ENCODE measurements at places on chromosomes 13 and 19. TPM values are rescaled to one million over a fixed set of nuclear protein-coding genes. Genes with fewer than 3 reads are reported as not detected.
A peak's percentile ranks its signal among the peaks of the same experiment; 100 is the strongest.

The SOX1 gene
- not detected for total RNA-seq

The KIR3DL1 gene
- total RNA-seq = not detected

The CEACAM20 gene
- total RNA-seq = not detected

DNA sequence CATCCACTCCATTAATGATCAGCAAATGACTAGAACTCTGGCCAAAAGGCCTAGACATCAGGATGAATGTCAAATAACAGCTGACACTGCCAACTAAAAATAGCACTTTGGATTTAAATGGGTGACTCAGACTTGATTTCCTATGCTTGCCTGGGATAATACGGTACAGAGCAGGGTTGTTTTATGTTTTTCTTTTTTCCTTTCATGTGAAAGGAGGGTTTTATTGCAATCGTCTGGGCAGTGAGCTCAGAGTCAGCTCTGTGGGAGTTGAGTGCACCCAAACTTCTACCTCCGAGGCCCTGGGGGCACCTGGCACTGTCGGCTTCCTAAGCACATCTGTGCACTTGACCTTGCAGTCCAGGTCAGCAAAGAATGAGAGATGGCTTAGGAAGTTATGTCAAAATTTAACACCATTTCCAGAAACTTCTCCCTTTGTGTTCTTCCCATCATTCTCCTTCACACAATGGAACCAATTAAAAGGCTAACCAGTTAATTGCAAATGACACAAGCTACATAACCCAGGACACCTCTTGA is 134.1 kb downstream of the LACC1 start:
- H3K36me3 ChIP-seq = no peaks in the 10 kb centered on the region
- DNase-seq = no peak
- peaks cover 11% of the 10 kb centered on the region for H3K27me3 ChIP-seq

DNA sequence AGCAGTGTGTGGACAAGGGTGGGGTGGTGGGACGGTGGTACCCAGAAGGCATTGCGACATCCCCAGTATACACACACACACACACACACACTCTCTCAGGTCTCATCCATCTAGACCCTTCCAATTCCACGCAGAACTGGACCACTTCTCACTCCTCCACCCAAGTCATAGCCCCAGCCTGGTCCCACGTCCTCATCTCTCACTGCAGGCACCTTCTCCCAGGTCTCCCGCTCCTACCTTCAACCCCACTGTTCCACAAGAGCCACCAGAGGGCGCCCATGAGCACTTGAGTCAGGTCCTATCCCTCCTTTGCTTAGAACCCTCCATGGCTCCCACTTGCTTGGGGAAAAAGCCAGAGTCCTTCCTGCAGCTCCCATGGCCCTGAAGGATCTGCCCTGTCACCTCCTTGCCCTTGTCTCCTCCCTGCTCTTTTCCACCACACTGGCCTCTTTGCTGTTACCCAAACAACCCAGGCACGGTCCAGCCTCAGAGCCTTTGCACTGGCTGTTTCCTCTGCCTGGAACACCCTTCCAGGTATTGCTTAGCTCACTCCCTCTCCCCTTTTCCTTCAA is 62.6 kb downstream of the IER2 start:
- H3K27ac ChIP-seq = no peak overlapping the region
- no peaks in the 10 kb centered on the region for H3K27me3 ChIP-seq
- no peak overlapping the region for H3K4me3 ChIP-seq
- H3K4me1 ChIP-seq = peaks cover 13% of the 10 kb centered on the region
- peak; percentile 55 for DNase-seq

DNA sequence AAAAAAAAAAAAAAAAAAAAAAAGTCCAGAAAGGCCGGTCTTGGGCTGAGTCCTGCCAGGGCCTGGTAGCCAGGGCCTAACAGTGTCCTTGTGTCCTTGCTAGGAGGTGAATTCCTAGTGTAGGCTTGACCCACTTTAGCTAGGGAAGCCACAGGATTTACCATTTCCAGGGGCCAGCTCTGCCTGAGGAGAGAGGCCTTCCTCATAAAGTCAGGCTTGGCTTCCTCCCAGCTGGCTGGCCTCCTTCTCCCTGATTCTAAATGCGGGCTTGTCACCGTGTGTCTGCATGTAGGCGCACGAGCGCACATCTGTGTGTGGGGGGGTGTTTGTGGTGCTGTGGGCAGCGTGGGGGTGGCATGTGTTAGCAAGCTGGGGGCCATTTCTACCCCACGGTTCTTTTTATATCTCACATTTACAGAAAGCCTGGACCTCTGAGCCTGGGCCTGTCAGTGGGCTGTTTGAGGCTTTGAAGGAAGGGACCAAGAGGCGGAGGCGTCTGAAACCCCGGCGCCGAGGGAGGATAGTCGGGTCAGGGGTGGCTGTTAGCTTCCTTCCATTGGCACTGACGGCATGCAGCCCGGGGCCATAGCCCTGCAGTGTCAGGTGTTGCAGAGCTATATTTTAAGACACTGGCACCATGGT is 31.7 kb downstream of the IER2 start:
- H3K27me3 ChIP-seq = no peaks in the 10 kb centered on the region
- H3K4me1 ChIP-seq = peaks cover 14% of the 10 kb centered on the region
- H3K36me3 ChIP-seq = no peaks in the 10 kb centered on the region
- peak overlapping the region; percentile 48 for H3K27ac ChIP-seq
- no peak for DNase-seq

The TTC9B gene
- total RNA-seq = not detected

DNA sequence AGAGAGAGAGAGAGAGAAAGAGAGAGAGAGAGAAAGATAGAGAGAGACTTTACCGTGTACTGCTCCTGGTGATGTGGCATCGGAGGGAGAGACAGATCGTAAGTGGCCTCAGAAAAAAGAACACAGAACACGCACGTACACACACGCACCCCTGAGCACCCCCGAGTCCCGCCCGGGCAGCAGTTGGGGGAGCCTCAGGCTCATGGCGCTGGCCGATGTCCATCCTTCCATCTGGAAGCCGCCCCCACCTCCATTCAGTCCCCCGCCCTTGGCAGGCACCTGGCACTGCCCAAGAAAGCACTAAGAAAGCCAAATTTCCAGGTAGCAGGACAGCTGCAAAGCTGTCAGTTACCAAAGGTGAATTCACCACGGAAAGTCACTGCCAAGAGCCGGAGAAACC is 116.9 kb downstream of the IER2 start:
- H3K4me3 ChIP-seq = no peak overlapping the region
- H3K36me3 ChIP-seq = no peaks in the 10 kb centered on the region
- peaks cover 8% of the 10 kb centered on the region for H3K27me3 ChIP-seq
- peaks cover 5% of the 10 kb centered on the region for H3K4me1 ChIP-seq
- H3K27ac ChIP-seq = no peak overlapping the region

The NFIX gene
- total RNA-seq = 2.7 TPM

- no peaks in the 10 kb centered on the region for H3K27me3 ChIP-seq
- H3K4me1 ChIP-seq = peaks cover 5% of the 10 kb centered on the region
- no peak overlapping the region for H3K27ac ChIP-seq
- DNase-seq = no peak
Observed at GRCh38 chr19:28549680-28550277, 663.2 kb downstream of the UQCRFS1 start.

- peaks cover 23% of the 10 kb centered on the region for H3K4me1 ChIP-seq
- peaks cover 19% of the 10 kb centered on the region for H3K36me3 ChIP-seq
- peak overlapping the region; percentile 96 for H3K4me3 ChIP-seq
- no peak overlapping the region for H3K27ac ChIP-seq
- H3K27me3 ChIP-seq = no peaks in the 10 kb centered on the region
Observed at GRCh38 chr13:47999973-48000372, 1.1 kb downstream of the SUCLA2 start.

GRCh38 chr13:106108346-106108745 is 427.1 kb downstream of the EFNB2 start:
- no peak for DNase-seq
- no peaks in the 10 kb centered on the region for H3K4me1 ChIP-seq
- H3K36me3 ChIP-seq = no peaks in the 10 kb centered on the region

DNA sequence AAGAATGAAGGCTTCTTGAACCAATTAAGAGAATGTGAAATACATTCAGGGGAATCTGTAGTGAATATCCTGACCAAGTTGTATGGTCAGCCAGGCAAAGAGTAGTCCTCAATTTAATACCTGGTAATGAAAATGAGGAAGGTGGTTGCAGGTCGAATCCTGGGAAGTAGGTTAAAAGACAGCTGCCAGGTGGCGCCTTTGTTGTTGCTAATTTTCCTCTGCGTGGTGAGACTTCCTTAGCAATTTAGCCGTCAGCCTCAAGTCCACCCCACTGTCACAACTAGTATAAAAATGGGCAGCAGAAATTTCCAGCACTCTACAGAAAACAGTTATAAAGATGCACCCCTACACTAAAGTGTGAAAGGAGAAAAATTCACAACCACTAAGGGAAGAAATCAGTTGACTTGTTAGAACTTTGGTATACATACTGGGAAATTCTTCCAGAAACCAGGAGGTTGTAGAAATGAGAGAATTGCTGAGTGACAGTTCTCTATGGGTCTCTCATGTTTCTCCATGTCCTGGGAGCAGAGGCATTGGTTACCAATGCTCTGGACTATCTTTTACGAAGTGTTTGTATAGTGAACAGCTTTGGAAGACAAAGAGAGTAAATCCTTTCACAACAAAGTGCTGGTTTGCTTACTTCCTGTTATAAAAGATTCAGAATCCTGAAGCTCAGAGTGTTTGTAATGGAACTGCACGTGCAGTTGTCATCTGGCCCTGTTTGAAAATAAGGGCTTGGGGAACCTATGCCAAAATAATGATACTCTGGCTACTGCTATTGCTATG is 235.9 kb downstream of the NHLRC3 start:
- no peak overlapping the region for H3K27ac ChIP-seq
- H3K4me1 ChIP-seq = no peaks in the 10 kb centered on the region
- no peaks in the 10 kb centered on the region for H3K36me3 ChIP-seq
- peaks cover 10% of the 10 kb centered on the region for H3K27me3 ChIP-seq

DNA sequence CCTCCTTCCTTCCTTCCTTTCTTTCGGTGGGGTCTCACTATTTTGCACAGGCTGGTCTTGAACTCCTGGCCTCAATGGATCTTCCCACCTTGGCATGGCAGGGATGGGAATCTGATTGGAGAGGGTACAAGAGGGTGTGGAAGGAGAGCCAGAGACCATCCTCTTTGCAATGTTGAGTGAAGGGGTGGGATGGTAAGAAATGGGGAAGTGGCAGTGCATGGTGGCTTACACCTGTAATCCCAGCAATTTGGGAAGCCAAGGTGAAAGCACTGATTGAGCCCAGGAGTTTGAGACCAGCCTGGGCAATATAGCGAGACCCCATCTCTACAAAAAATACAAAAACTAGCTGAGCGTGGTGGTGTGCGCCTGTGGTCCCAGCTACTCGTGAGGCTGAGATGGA is 5.5 kb downstream of the BLOC1S3 start:
- H3K27me3 ChIP-seq = no peaks in the 10 kb centered on the region
- H3K4me1 ChIP-seq = peaks cover 11% of the 10 kb centered on the region
- no peak for DNase-seq
- no peak overlapping the region for H3K4me3 ChIP-seq
- peaks cover 15% of the 10 kb centered on the region for H3K36me3 ChIP-seq

- peaks cover 75% of the 10 kb centered on the region for H3K27me3 ChIP-seq
- H3K4me1 ChIP-seq = peaks cover 6% of the 10 kb centered on the region
- no peak overlapping the region for H3K4me3 ChIP-seq
- peaks cover 6% of the 10 kb centered on the region for H3K36me3 ChIP-seq
- no peak for DNase-seq
Observed at GRCh38 chr13:99985886-99986527, 4.4 kb downstream of the ZIC2 start.

DNA sequence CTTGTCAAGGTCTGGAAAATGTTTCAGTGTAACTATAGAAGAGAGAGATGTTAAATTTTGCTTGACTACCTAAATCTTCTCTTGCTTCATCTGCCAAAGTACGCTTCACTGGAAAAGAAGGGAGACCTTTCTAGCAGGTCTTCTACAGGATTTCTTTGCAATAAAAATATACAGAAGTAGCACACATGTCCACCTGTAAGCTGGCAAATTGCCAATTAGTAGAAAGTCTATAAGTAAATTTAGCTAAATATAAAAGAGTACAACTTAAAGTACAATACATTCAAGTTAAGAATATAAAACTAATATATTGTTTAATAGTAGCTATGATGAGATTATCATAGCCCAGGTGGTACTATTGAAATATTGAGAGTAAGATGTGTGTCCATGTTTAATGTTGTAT is 128.5 kb upstream of the EDNRB start:
- no peaks in the 10 kb centered on the region for H3K4me1 ChIP-seq
- H3K27ac ChIP-seq = no peak overlapping the region
- no peaks in the 10 kb centered on the region for H3K36me3 ChIP-seq

- H3K4me1 ChIP-seq = no peaks in the 10 kb centered on the region
- H3K36me3 ChIP-seq = no peaks in the 10 kb centered on the region
- no peaks in the 10 kb centered on the region for H3K27me3 ChIP-seq
Observed at GRCh38 chr13:92640936-92641335, 585.7 kb upstream of the GPC6 start.

- H3K27me3 ChIP-seq = no peaks in the 10 kb centered on the region
- H3K4me3 ChIP-seq = no peak overlapping the region
- H3K4me1 ChIP-seq = no peaks in the 10 kb centered on the region
- no peaks in the 10 kb centered on the region for H3K36me3 ChIP-seq
- DNase-seq = no peak
- no peak overlapping the region for H3K27ac ChIP-seq
Observed at GRCh38 chr19:45376045-45376724, 5.8 kb upstream of the ERCC2 start.

The URAD gene
- total RNA-seq = not detected

DNA sequence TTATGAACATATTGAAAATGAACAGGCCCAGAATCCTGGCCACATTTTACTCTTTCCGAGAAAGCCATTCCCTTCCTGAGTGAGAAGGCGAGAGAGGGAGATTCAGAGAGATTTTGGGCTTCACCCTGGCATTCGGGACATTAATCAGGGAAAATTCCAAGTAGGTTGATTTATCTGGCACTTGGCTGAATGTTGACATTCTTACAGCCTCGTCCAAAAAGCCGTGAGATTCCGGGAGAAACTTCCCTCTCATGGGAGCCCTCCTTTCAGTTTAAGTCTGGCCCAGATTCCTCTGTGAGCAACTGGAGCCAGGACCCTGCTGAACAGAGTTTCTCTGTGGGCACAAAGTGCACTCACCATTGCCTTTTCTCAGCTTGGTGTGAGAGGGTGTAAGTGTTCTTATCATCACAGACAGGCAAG is 129.2 kb upstream of the PEG3 start:
- H3K27ac ChIP-seq = no peak overlapping the region
- no peaks in the 10 kb centered on the region for H3K4me1 ChIP-seq
- no peak overlapping the region for H3K4me3 ChIP-seq
- H3K36me3 ChIP-seq = no peaks in the 10 kb centered on the region
- H3K27me3 ChIP-seq = no peaks in the 10 kb centered on the region
- DNase-seq = no peak
